Lung (tissue), 17 donors: ENCODE measurements at places on chromosomes 12 and 14. TPM values are rescaled to one million over a fixed set of nuclear protein-coding genes. Genes with fewer than 3 reads are reported as not detected.

The BDKRB1 gene
- total RNA-seq = 0.23 TPM

The FBRSL1 gene
- 56.9 TPM for total RNA-seq

The ENDOU gene
- total RNA-seq = not detected

The HOXC13 gene
- not detected for total RNA-seq

The CLEC4C gene
- not detected for total RNA-seq

DNA sequence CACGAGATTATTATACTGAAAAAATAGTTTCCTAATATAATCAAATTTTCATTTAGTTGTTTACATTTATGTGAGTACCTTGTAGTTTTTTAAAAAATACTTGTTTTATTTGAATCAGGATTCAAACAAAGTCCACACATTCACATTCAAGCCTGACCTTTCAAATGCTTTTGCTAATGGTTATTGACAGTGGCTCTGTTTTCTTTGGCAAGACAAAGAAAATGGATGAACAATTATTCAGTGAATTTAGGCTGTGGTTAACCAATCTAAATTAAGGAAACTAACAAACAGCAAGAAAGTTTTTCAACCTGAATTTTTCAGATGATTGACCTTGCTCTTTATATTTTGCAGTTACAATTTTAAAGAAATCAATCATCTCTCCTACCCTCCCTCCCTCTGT lies 9.7 kb downstream of the SLC4A8 start:
- H3K4me3 ChIP-seq = no peak overlapping the region
- H3K36me3 ChIP-seq = no peaks in the 10 kb centered on the region
- H3K4me1 ChIP-seq = no peaks in the 10 kb centered on the region
- H3K27ac ChIP-seq = no peak overlapping the region
- no peaks in the 10 kb centered on the region for H3K27me3 ChIP-seq
- DNase-seq = no peak

DNA sequence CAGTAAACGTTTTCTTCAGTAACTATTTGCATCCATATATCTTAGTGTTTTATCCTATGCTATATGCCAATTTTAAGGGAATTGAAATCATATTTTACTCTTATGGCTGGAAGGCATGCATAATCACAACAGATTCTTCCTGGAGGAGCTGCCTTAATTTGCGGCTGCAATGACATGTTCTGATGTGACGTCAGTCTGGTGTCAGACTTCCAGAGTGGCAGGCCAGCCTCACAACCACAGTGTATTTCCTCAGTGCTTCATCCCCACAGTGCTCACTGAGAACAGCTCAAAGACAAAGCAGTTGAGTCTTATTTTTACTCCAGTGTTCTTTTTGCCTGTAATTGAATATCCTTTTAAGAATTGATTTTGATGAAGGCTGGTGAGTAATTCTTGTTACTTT lies 107.1 kb downstream of the PLEKHA5 start:
- H3K4me1 ChIP-seq = peaks cover 20% of the 10 kb centered on the region
- no peak for DNase-seq
- no peaks in the 10 kb centered on the region for H3K36me3 ChIP-seq
- no peak overlapping the region for H3K4me3 ChIP-seq
- no peak overlapping the region for H3K27ac ChIP-seq

GRCh38 chr14:49880267-49881064 lies 12.4 kb upstream of the ARF6 start:
- no peak overlapping the region for H3K4me3 ChIP-seq
- H3K36me3 ChIP-seq = no peaks in the 10 kb centered on the region
- H3K27me3 ChIP-seq = no peaks in the 10 kb centered on the region
- no peak overlapping the region for H3K27ac ChIP-seq
- H3K4me1 ChIP-seq = no peaks in the 10 kb centered on the region
- DNase-seq = no peak
